Tongue (tissue), 3 donors: ENCODE measurements at places on chromosomes 7 and 10. TPM values are rescaled to one million over a fixed set of nuclear protein-coding genes. Genes with fewer than 3 reads are reported as not detected.

GRCh38 chr10:132515811-132516726 is 21.5 kb upstream of the INPP5A start:
- DNase-seq = no peak

- DNase-seq = no peak
Measured at GRCh38 chr7:155832581-155832981, 20.3 kb upstream of the SHH start.

GRCh38 chr7:81822811-81823210 is 53.0 kb upstream of the HGF start:
- no peak for DNase-seq

Gene SP8
- total RNA-seq = not detected

DNA sequence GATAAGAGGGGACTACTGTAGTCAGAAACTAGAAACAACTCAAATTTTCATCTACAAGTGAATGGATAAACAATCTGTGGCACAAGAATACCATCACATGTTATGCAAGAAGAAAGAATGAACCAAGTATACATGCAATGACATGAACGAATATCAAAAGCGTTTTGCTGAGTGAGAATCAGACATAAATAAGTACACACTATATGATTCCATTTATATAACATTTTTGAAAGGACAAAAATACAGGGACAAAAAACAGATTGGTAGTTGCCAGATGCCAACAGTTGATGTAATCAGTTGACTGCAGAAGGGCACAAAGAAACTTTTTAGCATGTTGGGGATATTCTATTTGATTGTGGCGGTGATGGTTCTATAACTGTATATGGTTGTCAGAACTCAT is 33.6 kb downstream of the CTNNA3 start:
- no peak for DNase-seq

Gene SLC39A12
- total RNA-seq = not detected

DNA sequence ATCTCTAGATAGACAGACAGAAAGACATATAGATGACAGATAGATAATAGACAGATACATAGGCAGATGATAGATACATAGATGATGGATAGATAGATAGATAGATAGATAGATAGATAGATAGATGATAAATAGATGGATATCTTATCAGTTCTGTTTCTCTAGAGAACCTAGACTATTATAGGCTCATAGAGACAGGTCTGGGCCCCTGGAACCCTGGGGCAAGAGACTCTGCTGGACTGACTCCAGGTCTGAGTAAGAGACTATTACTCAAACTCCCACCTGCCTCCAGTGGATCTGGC is 58.3 kb downstream of the FRMPD2 start:
- DNase-seq = no peak

- no peak for DNase-seq
Measured at GRCh38 chr10:34474009-34474376, 341.1 kb downstream of the PARD3 start.

DNA sequence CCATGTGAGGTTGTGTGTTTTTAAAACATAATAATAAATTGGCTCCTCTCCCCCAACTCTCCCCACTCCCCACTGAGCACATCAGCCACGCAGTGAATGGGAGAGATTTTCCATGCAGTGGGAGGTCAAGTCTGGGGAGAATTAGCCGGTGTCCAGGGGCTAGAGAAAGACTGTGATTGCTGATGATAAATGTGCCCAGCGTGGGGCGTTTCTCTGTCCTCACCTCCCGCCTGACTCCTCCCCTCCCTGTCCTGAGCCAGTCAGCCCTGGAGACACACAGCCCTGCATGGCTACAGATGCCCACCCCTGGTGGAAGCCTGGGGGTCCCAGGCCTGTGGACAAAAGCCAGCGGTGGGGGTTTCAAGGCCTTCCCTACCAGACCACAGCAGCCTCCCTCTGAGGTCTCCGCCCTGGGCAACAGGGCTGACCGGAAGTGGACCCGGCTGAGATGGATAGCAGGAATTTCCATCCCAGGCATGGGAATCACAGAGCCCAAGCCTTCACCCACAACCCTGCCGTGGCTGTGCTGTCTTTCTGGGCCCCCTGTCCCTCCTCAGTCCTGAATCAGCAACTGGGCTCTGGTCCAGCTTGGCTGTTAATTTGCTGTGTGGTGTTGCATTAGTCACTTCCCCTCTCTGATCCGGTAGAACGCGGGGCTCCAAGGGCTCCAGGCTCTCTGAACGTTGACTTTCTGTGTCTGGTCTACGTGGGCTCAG is 46.8 kb upstream of the SLC29A3 start:
- no peak for DNase-seq

DNA sequence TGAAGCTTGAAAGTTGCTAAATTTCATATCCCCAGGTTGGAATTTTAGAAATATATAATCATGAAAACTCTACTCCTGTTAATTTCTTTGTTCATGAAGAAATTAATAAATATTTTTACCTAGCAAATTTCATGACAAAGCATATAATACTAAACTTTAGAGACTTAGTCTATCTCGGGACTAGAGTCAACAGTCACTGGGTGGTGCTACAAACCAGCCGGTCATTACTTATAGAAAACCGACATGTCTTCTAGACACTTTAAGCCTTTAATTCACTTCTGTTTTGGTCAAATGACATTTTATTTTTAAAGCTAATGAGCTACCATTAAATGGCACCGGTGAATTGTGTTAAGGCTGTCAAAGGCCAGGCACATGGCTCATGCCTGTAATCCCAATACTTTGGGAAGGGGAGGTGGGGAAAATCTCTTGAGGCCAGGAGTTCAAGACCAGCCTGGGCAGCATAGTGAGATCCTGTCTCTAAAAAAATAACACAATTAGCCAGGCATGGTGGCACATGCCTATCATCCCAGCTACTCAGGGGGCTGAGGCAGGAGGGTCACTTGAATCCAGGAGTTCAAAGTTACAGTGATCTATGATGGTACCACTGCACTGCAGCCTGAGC is 270.1 kb downstream of the CACNA2D1 start:
- no peak for DNase-seq

Gene CHN2
- 7.6 TPM for total RNA-seq

GRCh38 chr7:66099551-66100407 is 14.9 kb upstream of the CRCP start:
- peak; percentile 77 for DNase-seq

- no peak for DNase-seq
Measured at GRCh38 chr10:32298075-32298812, 48.7 kb downstream of the EPC1 start.

Gene C10orf53
- not detected for total RNA-seq

DNA sequence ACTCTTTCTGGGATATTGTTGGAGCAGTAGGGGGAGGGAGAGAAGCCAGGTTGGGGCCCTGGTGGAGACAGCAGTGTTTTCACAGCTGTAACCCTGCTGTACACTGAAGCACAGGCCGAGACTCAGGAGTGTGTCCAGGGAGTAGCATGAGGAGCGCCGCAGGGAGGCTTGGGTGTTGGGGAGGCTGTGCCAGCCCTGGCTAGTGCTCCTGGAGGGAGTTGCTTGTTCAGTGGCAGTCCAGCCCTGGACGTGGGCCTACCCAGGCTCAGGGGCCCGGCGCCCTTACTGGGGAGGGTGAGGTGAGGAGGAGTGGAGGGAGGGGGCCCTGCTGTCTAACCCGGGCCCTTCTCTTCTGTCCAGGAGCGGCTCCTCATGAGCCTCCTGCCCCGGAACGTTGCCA is 35.9 kb downstream of the ADCY1 start:
- DNase-seq = no peak

Gene KCTD7
- total RNA-seq = 12.6 TPM

Gene STAG3
- 0.72 TPM for total RNA-seq

GRCh38 chr10:75496191-75496567 is 64.8 kb downstream of the LRMDA start:
- DNase-seq = no peak

Gene ASAH2
- 1.2 TPM for total RNA-seq

- no peak for DNase-seq
Measured at GRCh38 chr10:121171825-121172787, 320.9 kb downstream of the WDR11 start.

GRCh38 chr10:131785121-131785460 is 115.7 kb upstream of the PPP2R2D start:
- DNase-seq = no peak

Gene SPDYE2B
- not detected for total RNA-seq

Gene HOGA1
- 7.3 TPM for total RNA-seq

Gene CRPPA
- total RNA-seq = 6.9 TPM

- no peak for DNase-seq
Measured at GRCh38 chr10:60473557-60473956, 83.9 kb upstream of the ANK3 start.

- DNase-seq = no peak
Measured at GRCh38 chr10:77899690-77900089, 26.9 kb downstream of the DLG5 start.

- peak; percentile 19 for DNase-seq
Measured at GRCh38 chr10:51156926-51157325, 82.6 kb downstream of the PRKG1 start.

GRCh38 chr7:64686493-64687184 is 20.7 kb downstream of the ZNF107 start:
- no peak for DNase-seq

Gene CXCL12
- 121 TPM for total RNA-seq

Gene MEST
- total RNA-seq = 951 TPM

GRCh38 chr10:69851306-69851705 is 49.6 kb downstream of the COL13A1 start:
- no peak for DNase-seq

DNA sequence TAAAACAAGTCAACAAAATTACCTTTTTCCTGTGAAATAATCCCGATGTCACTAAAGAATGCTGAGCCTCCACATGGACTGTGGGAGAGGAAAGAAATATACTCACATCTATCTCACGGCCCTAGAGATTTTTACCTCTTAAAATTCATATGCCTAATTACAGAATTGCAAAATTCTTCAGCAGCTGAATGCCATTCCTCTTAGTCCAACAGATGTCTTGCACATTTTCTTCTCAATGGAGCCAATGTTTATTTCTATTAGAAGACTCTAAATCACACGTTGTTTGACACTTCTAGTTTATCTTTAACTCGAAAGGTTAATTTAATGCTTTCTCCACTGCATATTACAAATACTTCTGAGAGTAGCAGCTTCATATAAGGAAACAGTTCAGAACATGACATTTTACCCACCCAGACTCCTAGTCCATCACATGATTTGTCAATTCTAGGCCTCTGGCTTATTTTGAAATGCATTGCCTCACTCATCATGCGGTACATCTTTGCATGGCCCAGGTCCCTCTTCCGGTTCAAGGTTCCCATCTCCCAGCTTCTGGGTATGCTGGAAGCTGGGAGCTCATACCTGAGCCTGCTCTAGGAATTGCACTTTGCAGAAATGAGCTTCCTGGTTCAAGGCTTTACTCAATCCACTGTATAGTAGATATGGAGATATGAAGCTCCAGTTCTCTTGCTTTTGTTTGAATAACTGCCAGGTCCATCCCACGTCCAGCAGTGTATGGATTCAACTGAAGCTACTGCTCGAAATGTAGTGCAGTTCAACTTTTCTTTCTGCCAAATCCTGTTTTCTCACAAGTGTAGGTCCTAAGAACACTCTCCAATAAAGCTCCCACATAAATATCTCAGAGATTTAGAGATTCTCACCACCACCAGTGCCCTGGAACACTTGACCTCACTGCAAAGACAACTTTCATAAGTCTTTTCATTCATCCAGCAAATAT is 306.2 kb downstream of the GPR37 start:
- DNase-seq = no peak

- DNase-seq = no peak
Measured at GRCh38 chr10:86970982-86971231, 2.6 kb downstream of the ADIRF start.

Gene SUGCT
- 9.9 TPM for total RNA-seq

- DNase-seq = peak; percentile 68
Measured at GRCh38 chr10:117666166-117666565, 123.6 kb downstream of the EMX2 start.

- no peak for DNase-seq
Measured at GRCh38 chr10:133072196-133072595, 15.5 kb upstream of the ADGRA1 start.

DNA sequence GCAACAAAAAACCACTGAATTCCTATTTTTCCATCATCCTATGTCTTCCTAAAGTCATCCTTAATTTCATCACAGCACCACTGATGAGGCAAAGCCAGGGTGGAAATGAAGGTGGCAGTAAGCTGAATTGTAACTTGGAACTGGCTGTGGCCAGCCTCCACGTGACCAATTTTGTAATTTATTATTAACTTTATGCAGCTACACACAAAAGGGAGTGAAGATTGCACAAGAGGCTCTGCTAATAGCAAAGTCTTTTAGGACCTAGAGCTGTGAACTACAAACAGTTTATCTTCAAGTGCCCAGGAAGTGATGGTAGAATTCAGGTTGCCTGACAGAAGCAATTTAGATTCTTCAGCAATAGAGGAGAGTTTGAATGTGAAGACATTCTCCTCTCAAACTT is 176.4 kb downstream of the CCDC71L start:
- DNase-seq = no peak

Gene CDH23
- total RNA-seq = 12.2 TPM

GRCh38 chr10:122142641-122143237 is 128.4 kb upstream of the BTBD16 start:
- peak; percentile 70 for DNase-seq

DNA sequence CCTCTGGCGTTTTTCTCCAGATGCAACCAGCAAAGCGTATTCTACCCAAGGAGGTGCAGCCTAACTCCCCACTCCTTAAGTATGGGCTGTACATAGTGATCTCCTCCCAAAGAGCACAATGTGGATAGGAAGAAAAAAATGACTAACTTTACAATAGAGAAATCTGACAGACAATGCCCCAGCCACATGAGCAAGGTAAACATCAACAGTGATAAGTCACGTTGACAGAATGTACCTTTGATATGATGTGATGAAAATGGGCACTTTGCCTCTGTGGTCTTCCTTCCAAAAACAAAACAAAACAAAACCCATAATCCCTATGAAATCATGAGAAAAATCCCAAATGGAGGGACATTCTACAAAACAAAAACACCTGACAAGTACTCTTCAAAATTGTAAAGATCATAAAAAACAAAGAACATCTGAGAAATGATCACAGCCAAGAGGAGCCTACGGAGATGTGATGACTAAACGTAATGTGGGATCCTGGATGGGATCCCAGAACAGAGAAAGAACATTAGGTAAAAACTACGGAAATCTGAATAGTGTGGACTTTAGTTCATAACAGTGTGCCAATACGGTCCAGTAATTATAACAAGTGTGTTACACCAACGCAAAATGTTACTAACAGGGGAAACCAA is 50.6 kb downstream of the ABLIM1 start:
- peak; percentile 78 for DNase-seq
